ENCODE measurements at places on chromosomes 4 and X. TPM values are rescaled to one million over a fixed set of nuclear protein-coding genes. Genes with fewer than 3 reads are reported as not detected.

DNA sequence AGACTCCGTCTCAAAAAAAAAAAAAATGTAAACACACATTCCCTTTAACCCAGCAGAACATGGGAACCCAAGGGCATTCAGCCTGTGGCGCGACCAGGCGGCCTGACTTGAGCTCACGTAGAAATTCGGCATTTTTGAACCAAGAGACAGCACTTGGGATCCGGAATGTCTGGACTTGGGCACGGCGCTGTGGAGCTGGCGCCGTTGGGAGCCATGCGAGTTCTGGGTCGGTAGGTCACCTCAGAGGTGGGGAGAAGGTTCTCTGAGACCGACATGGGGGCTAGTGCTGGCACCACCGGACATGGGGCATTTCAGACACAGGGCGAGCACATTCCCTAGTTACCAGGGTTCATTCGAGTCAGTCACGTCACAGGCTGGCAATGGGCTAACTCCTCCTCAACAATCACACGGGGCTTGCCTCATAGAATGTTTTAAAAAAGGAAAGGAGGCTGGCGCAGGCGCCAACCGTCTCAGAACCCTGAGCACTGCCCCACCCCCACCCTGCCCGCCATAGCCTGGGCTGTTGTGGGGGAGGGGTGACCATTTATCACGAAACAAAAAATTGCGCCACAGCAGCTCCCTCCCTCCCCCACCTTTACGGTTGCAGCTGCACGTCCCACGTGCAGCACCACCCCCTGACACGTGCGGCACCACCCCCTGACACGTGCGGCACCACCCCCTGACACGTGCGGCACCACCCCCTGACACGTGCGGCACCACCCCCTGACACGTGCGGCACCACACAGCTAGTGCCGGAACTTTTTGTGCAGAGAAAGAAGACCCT lies at the start of gene TEX28:
TSS of gene TEX28 (minus strand) at position 334 of the 784 bp plus-strand sequence. CDS start 3,007 bp downstream, outside the sequence.
- no peak for DNase-seq

- no peak for DNase-seq
Observed at GRCh38 chr4:38562751-38563198, 101.2 kb upstream of the KLF3 start.

DNA sequence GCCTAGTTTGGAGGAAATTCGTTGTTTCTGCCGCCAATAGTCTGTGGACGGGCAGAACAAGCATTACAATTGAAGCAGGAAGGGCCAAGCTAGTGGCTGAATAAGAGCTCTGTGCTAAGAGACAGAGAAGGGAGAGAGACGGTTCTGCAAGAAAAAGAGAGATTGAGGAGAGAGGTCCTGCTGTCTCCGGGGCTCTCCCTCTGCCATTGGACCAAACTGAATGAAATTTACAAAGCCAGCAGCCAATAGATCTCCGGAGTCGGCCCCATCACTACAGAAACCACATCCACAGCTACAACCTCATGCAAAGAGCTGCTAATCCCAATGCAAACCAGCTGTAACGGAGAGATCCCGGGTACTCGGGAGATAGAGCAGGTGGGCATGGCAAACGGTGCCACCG lies at the start of gene NLGN4X:
TSS of gene NLGN4X (minus strand) at position 148 of the 400 bp plus-strand sequence. CDS start 77,401 bp downstream, outside the sequence.
- peak; percentile 16 for DNase-seq

- no peak for DNase-seq
Observed at GRCh38 chrX:129144172-129145038, 378.9 kb downstream of the SMARCA1 start.

- DNase-seq = no peak
Observed at GRCh38 chr4:113004655-113005054, 44.8 kb upstream of the ANK2 start.

DNA sequence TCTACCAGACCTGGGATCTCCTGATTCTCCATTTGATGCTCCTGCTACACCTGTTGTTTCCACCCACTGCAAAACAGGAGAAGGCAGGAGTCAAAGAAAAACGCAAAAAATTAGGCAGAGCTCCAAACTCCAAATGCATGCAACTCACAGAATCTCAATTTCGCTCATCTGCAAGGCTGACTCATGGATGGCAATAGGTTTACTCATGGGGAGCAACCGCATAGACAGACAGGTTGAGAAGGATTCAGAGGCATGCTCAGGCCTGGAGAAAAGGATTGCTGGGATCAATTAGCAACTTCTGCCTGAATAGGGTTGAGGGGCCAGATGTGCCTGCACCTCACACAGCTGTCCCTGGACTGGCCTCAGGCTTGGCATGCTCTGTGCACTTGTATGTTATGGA lies 231.0 kb downstream of the LDB2 start:
- no peak for DNase-seq

GRCh38 chrX:153348421-153348820 lies 14.5 kb downstream of the ZNF275 start:
- DNase-seq = no peak

DNA sequence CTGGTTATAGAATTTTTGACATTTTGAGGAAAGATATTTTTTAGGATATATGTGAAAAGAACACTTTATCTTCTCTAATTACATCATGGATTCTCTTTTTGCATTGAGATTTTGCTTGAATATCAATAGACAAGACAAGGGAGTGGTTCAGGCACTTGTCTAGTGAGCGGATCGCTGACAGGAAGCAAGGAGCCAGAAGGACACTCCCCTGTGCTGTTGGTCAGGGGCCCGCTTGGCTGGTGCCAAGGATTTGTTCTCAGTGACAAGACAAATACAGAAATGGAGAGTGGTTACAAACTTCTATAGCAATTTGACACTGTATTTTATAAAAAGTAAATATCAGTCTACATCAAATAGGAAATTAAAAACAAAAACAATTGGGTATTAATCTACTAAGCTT lies 60.0 kb downstream of the SLC9B1 start:
- no peak for DNase-seq

GRCh38 chrX:9267415-9267814 lies 197.4 kb upstream of the TBL1X start:
- DNase-seq = no peak

DNA sequence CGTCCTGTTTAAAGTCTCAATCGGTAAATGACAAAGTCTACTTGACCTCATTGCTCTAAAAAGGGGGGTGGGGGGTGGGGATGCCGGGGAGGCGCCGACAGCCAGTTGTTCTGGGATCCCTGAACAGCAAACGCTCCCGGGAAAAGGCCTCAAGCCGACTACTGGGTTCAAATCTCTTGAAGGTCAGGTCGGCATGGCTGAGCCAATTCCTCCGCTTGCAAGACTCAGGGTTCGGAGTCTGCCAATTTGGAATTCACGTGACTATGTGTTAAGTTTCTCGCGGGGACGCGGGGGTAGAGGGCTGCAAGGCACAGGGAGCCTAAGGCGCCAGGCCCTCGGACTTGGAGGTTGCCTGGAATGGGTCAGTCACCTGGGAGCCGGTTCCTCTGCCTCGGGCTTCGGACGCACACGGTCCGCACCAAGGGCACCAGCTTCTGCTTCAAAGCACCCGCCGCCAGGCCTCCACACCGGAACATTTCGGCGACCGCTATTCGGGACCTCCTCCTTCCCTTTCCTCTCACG lies 399 bp downstream of the AIFM1 start:
- DNase-seq = peak; percentile 56

DNA sequence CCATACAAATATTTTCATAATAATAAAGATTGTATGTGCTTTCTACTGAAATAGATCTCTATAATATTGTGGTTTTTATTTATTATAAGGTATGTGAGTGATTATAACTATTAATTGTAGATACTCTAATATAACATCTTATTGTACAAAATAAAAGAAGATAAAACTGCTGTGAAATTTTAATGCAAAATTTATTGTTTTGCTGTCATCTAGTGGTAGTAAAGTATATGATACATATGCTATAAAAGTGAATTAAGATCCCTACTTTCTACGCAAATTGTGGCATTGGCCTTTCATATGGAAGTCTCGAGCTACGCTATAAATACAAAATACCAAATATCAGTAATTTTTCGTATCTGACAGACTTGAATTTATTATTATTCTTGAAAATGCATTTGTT lies 19.3 kb downstream of the YIPF7 start:
- DNase-seq = no peak

GRCh38 chr4:15717086-15717485 lies 14.2 kb downstream of the BST1 start:
- DNase-seq = no peak

GRCh38 chr4:71004281-71004851 lies 10.9 kb downstream of the DCK start:
- DNase-seq = no peak

GRCh38 chr4:80434238-80434637 lies 98.7 kb downstream of the CFAP299 start:
- no peak for DNase-seq

- DNase-seq = no peak
Observed at GRCh38 chrX:57565198-57565597, 26.6 kb upstream of the ZXDB start.

GRCh38 chrX:78753571-78753970 lies 6.1 kb downstream of the LPAR4 start:
- no peak for DNase-seq

DNA sequence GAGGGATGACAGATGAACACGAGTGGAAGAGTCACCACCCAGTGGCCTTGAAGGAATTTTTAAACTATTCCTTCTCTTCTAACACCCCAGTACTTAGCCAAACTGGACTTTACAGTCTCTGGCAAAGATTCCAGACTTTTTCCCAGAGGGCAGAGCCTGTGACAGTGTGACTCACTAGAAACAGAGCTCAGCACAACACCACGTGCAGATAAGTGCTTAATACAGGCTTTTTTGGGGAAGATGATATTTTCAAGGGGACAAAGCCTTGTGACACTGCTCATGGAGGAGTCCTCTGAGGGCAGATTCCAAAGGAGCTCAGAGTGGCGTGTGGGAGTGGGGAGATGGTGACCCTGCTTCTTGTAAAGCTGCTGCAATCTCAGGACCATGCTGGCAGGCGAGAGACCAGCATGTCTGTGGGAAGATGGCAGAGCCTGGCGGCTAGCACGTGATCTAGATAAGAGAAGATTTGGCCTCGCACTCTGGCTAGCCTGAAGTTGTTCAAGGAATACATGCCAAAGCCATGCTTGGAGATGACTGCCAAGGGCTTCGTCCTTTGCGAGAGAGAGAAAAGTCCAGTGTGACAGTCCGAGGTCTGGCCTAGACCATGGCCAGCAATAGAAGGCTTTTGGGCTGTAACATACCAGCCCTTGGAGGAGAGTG lies 2.4 kb downstream of the RAB33A start:
- DNase-seq = no peak

GRCh38 chrX:12701628-12702027 lies 89.6 kb upstream of the PRPS2 start:
- DNase-seq = peak; percentile 51

- no peak for DNase-seq
Observed at GRCh38 chr4:152041295-152041694, 280.5 kb upstream of the GATB start.

GRCh38 chr4:109908731-109909130 lies 4.0 kb upstream of the EGF start:
- DNase-seq = no peak

GRCh38 chr4:176841711-176842112 lies 49.0 kb upstream of the VEGFC start:
- DNase-seq = no peak

- no peak for DNase-seq
Observed at GRCh38 chrX:154401045-154401799, 3.0 kb downstream of the RPL10 start.

RHOXF2B gene
- total RNA-seq = not detected

GPR173 gene
- 3.2 TPM for total RNA-seq

ZFP92 gene
- 4.0 TPM for total RNA-seq

BMX gene
- total RNA-seq = 1.7 TPM

PAGE5 gene
- not detected for total RNA-seq

USP51 gene
- 12.1 TPM for total RNA-seq

ATP8A1 gene
- 14.0 TPM for total RNA-seq

AVPR2 gene
- total RNA-seq = 0.50 TPM

UGT2A1 gene
- not detected for total RNA-seq

GAGE2A gene
- total RNA-seq = not detected

BMPR1B gene
- total RNA-seq = 17.0 TPM

MAGEA4 gene
- not detected for total RNA-seq

NSG1 gene
- total RNA-seq = 35.1 TPM

PNMA3 gene
- total RNA-seq = 0.63 TPM

FAM53A gene
- total RNA-seq = 1.8 TPM

PRKG2 gene
- total RNA-seq = 0.08 TPM
